Omental fat pad (tissue), 4 donors: ENCODE measurements at places on chromosomes 2 and 18. TPM values are rescaled to one million over a fixed set of nuclear protein-coding genes. Genes with fewer than 3 reads are reported as not detected.

PLCL1 gene
- 10.4 TPM for total RNA-seq

UXS1 gene
- 29.2 TPM for total RNA-seq

BBS5 gene
- 5.8 TPM for total RNA-seq

TEKT4 gene
- not detected for total RNA-seq

DNER gene
- 12.2 TPM for total RNA-seq

TYMS gene
- total RNA-seq: 0.65 TPM

RELCH gene
- 42.7 TPM for total RNA-seq

FBXO15 gene
- 0.50 TPM for total RNA-seq

GCC2 gene
- 23.7 TPM for total RNA-seq

LDLRAD4 gene
- 23.9 TPM for total RNA-seq

COPS7B gene
- total RNA-seq: 26.3 TPM

UBE2F gene
- total RNA-seq: 59.9 TPM

HOXD12 gene
- total RNA-seq: not detected

CMPK2 gene
- total RNA-seq: 31.1 TPM

PTPRN gene
- total RNA-seq: not detected

STPG4 gene
- total RNA-seq: 1.2 TPM

RAB6C gene
- not detected for total RNA-seq

LOXHD1 gene
- 4.9 TPM for total RNA-seq

BMP10 gene
- total RNA-seq: not detected

REG3A gene
- not detected for total RNA-seq

RAB12 gene
- 32.4 TPM for total RNA-seq

VWC2L gene
- not detected for total RNA-seq

WNT10A gene
- total RNA-seq: not detected

MARS2 gene
- total RNA-seq: 6.5 TPM

GPR45 gene
- total RNA-seq: not detected

KATNAL2 gene
- total RNA-seq: 7.8 TPM

LRATD1 gene
- 0.63 TPM for total RNA-seq

HADHB gene
- 213 TPM for total RNA-seq

CABLES1 gene
- 24.4 TPM for total RNA-seq

SCYGR6 gene
- not detected for total RNA-seq

PARD3B gene
- total RNA-seq: 38.3 TPM

XIRP2 gene
- not detected for total RNA-seq

GLB1L gene
- 13.9 TPM for total RNA-seq

ACADL gene
- total RNA-seq: 4.2 TPM

PLEKHH2 gene
- 30.3 TPM for total RNA-seq

C2orf66 gene
- total RNA-seq: not detected

GALNT5 gene
- not detected for total RNA-seq

ZNF385B gene
- not detected for total RNA-seq

SP140 gene
- 2.1 TPM for total RNA-seq

C1GALT1C1L gene
- 0.56 TPM for total RNA-seq

INPP5D gene
- 17.9 TPM for total RNA-seq

THSD7B gene
- 0.74 TPM for total RNA-seq

AFF3 gene
- total RNA-seq: 2.5 TPM

GPR55 gene
- total RNA-seq: 0.19 TPM

RPRM gene
- total RNA-seq: not detected

ZNG1B gene
- total RNA-seq: 32.1 TPM

DNPEP gene
- total RNA-seq: 87.3 TPM

SLC9A4 gene
- total RNA-seq: not detected

POTEC gene
- not detected for total RNA-seq

SERPINB8 gene
- 14.2 TPM for total RNA-seq

ACTG2 gene
- total RNA-seq: 7.3 TPM

PAX8 gene
- total RNA-seq: 9.4 TPM

HYCC2 gene
- 17.1 TPM for total RNA-seq

ATP6V1C2 gene
- 0.63 TPM for total RNA-seq
